H7 (cell line): ENCODE measurements at places on chromosomes 5 and 9. TPM values are rescaled to one million over a fixed set of nuclear protein-coding genes. Genes with fewer than 3 reads are reported as not detected.

DNA sequence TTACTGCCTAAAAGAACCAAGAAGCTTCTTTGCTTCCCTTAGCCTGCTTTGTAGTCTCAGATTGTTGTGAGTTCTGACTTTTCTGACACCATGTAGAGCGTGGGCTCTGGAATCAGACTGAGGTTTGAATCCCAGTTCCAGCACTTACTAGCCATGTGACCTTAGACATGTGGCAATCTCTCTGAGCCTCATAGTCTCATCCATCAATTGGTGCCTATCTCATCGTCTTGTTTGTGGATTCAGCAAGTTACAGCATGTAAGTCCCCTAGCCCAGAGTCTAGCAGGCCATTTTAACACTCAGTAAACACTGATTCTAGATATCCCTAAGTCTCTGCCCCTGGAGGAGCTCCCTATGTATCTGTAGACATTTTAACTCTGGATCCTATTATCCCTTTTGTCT, 94.7 kb downstream of the ANGPTL2 start:
- DNase-seq: no peak

DNA sequence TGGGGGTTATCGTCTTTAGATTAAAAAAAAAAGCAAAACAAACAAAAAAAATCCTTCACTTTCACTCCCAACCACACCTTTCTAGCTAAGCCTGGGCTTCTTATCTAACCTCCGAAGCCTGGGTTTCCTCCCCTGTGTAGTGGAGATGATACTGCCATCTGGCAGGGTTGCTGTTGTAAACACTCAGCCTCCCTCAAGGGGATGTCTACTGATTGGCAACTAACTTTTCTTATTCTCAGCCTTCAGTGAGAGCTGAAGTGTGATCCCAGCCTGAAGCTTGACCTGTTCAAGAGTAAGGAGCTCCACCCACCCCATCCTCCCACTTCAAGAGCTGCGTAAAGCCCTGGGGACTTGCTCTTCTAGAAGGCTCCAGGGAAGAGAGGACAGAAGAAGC, 21.5 kb upstream of the WWC1 start:
- peak; percentile 46 for DNase-seq

DNA sequence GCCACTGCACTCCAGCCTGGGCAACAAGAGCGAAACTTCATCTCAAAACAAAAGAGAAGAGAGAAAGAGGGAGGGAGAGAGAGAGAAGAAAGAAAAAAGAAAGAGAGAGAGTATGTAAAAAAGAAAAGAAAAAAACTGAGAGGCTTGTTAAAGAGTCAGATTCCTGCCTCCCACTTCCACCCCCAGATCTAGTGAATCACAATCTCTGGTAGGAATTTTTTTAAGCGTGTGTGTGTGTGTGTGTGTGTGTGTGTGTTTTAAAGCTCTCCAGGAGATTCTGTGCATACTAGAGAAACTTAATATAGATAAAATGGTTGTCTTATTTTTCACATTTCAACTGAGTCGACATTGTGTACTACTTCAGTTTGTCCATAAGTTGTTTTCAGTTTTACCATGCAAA, 32.0 kb downstream of the SAR1B start:
- DNase-seq: no peak

DNA sequence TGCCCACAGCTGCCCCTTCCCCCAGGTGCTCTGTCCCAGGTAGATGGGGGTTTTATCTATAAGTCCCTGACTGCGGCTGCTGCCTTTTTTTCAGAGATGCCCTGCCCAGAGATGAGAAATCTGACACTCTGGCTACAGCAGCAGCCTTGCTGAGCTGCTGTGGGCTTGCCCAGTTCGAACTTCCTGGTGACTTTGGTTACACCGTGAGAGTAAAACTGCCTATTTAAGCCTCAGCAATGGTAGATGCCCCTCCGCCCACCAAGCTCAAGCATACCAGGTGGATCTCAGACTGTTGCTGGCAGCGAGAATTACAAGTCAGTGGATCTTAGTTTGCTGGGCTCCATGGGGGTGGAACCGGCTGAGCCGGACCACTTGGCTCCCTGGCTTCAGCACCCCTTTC, 56.8 kb downstream of the MINAR2 start:
- no peak for DNase-seq

- DNase-seq: peak; percentile 38
Observed at GRCh38 chr9:69199769-69200470, 25.8 kb downstream of the TJP2 start.

Gene KIF2A
- 49.6 and 68.9 TPM in 2 replicates for total RNA-seq

Gene NR5A1
- total RNA-seq: 0.30 and 0.73 TPM in 2 replicates

Gene MROH2B
- not detected in 2 replicates for total RNA-seq

DNA sequence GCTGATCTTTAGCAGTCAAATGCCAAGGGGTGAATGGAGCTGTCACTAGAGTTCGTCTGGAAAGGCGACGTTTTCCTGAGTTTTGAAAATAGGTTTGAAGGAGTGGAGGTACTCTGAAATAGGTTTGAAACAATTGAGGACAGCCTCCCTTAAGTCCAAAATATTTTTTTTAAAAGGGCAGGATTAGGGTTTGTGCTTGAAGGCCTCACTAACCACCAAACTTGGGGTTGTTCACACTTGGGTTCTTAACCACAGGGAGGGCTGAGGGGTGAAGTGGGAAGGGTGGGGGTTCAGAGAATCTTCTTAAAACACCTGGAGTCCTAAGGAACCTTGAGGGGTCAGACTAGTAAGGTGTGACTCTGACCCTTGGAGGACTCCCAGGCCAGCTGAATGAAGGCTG, 3.5 kb upstream of the PCDH12 start:
- no peak for DNase-seq

Gene LAMC3
- total RNA-seq: 84.9 and 91.8 TPM in 2 replicates

GRCh38 chr5:111930905-111931461, 174.0 kb upstream of the NREP start:
- DNase-seq: no peak

DNA sequence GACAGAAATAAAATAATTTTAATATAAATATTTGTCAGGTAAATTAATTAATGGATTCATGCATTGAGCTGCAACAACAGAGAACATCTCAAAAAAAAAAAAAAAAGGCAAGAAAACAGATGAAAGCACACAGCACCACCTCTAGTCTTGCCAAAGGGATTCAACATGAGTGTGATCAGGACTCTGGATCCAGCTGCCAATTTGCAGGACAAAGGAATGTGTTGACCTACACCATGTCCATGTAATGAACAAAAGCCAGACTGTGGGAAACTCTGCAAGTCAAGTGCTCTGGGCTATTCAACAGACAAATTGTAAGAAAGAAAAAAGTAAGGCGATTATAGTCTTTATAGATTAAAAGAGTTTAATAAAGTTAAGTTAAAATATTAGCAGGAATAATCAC, 769.3 kb downstream of the TLR4 start:
- peak; percentile 9 for DNase-seq

Gene PALM2AKAP2
- 0.15 and 1.1 TPM in 2 replicates for total RNA-seq

DNA sequence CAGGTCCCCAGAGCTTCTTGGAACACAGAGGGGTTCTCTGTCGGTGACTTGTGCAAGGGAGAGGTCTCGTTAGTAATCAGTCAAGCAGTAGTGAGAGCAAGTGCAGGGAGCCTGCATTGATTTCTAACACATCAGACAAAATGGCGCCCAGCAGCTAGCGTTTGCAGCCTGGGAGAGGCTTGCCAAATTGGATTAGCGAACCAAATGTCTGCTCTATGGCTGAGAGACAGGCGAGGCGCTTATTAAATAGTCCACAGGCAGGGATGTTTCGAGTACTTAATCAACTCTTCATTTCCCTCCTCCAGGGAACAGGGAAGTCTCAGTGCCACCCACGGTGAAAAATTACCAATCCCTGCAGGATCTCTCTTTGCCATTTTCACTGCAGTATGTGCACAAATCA, 131.4 kb upstream of the SHB start:
- DNase-seq: no peak

GRCh38 chr5:126852841-126853271, 75.9 kb downstream of the LMNB1 start:
- DNase-seq: no peak

DNA sequence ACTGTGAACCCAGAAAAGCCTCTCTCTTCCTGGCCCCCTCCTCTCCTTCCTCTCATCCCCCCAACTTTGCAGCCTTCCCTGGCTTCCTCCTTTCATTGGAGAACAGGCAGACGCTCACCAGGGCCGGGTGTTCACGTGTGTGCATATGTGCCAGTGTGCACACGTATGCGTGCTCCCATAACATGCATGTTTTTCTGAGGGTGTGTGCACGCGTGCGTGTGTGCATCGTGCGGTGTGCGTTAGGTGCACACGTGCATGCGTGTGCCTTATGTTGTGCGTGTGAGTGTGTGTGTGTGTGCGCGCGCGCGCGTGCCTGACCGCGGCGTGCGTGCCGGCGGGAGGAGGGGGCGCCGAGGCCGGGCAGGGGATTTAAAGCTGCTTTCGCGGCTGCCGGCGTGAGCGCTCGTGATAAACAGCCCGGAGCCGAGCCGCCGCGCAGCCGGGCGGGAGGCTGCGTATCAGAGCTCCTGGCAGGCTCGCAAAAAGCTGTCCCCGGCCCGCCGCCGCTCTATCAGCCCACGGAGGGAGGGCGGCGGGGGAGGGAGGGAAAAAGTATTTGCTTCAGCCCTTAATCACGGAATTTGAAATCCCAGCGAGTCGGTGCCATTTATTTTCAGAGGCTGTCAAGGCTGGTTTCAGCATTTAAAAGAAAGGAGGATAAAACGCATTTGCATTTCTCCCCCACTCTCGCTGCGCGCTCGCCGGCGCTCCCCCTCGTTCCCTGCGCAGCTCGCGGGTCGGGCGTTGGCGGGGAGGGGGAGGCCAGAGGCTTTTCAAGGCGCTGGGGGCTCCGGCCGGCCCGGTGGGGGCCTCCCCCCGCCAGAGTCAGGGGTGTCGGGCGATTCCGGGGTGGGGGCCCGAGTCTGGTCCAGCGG, 183.9 kb downstream of the C9orf50 start:
- peak; percentile 90 for DNase-seq

Gene NUTM2F
- 0.69 TPM in 1 of 2 replicates, not detected in the other for total RNA-seq

GRCh38 chr5:75337366-75338021, 474 bp downstream of the HMGCR start:
- no peak for DNase-seq

DNA sequence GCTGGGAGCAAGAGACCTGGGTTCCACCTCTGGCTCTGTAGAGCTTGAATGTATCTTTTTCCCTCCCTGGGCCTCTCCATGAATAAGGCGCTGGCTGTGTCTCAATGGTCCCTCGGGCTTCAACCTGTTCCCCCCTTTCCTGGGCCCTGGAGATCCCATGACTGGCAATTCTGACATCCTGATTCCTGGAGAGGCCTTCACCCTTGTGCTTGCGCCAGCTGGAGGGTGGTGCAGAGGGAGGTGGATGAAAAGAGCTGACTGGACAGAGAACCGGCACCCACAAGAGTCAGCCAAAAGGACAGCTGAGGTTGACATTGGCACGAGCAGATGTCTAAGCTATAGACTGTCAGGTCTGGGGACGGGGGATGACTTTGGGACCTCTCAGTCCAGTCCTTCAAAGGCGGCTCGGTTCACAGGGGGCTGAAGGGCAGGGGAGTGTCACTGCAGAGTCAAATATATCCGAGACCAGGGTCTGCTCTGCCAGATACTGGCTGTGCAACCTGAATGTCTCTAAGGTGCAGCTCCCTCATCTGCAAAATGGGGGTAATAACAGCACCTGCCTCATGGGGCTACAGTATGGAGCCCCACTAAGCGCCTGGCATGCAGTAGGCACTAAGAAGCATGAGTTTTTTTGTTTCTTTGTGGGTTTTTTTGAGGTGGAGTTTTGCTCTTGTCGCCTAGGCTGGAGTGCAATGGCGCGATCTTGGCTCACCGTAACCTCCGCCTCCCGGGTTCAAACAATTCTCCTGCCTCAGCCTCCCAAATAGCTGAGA, 13.8 kb downstream of the DNM1 start:
- peak; percentile 33 for DNase-seq

Gene PLEKHG4B
- 25.2 and 34.1 TPM in 2 replicates for total RNA-seq

Gene RGS7BP
- total RNA-seq: 0.70 and 1.4 TPM in 2 replicates

- no peak for DNase-seq
Observed at GRCh38 chr5:23528677-23529076, 21.3 kb downstream of the PRDM9 start.

- peak; percentile 98 for DNase-seq
Observed at GRCh38 chr9:137295238-137295811, 6.7 kb downstream of the NRARP start.

DNA sequence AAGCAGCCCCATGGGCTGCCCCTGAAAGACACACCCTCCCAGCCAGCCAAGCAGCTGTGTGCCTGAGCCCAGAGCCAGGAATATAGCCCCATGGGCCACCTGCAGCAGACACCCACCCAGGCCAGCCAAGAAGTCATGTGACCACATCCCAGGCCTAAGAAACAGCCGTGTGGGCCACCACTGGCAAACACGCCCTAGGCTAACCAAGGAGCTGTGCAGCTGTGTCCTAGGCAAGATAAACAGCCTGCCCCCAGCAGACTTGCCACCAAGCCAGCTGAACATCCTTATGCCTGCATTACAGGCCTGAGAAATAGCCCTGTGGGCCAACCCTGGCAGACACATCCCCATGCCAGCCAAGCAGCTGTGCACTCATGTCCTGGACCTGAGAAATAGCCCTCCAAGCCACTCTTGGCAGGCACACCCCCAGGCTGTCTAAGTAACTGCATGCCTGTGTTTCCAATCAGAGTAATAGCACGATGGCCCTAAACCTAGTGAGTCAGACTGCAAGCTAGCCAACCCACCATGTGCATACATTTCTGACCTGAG, 143.0 kb downstream of the ADAMTS6 start:
- DNase-seq: no peak

GRCh38 chr5:1320436-1321344, 24.2 kb downstream of the CLPTM1L start:
- no peak for DNase-seq

Gene NSUN2
- 71.1 and 73.1 TPM in 2 replicates for total RNA-seq

- DNase-seq: no peak
Observed at GRCh38 chr5:91061946-91062562, 321.1 kb downstream of the ARRDC3 start.

Gene DMGDH
- 1.1 TPM in 1 of 2 replicates, not detected in the other for total RNA-seq

Gene GZMA
- total RNA-seq: not detected in 2 replicates

Gene GRIA1
- total RNA-seq: 0.28 and 0.44 TPM in 2 replicates

Gene PRKAA1
- 30.2 and 46.5 TPM in 2 replicates for total RNA-seq

Gene KCNMB1
- 0.07 TPM in 1 of 2 replicates, not detected in the other for total RNA-seq

- no peak for DNase-seq
Observed at GRCh38 chr9:79660615-79661014, 88.8 kb downstream of the TLE4 start.
